ENCODE measurements at places on chromosomes 12 and 14.

GRCh38 chr12:98901189-98901588 is 256.1 kb downstream of the APAF1 start:
- H3K4me1 ChIP-seq = no peaks in the 10 kb centered on the region
- H3K27me3 ChIP-seq = no peaks in the 10 kb centered on the region
- DNase-seq = no peak
- H3K4me3 ChIP-seq = no peak overlapping the region

GRCh38 chr12:29277231-29277630 is 103.7 kb downstream of the ERGIC2 start:
- H3K27me3 ChIP-seq = no peaks in the 10 kb centered on the region
- H3K4me3 ChIP-seq = no peak overlapping the region
- no peak overlapping the region for H3K27ac ChIP-seq
- H3K4me1 ChIP-seq = no peaks in the 10 kb centered on the region

GRCh38 chr12:62629413-62629812 is 162.8 kb downstream of the MON2 start:
- no peak overlapping the region for H3K27ac ChIP-seq
- no peaks in the 10 kb centered on the region for H3K36me3 ChIP-seq
- H3K4me1 ChIP-seq = no peaks in the 10 kb centered on the region

GRCh38 chr12:112898380-112898779 is 8.4 kb upstream of the OAS1 start:
- no peak for DNase-seq
- H3K36me3 ChIP-seq = no peaks in the 10 kb centered on the region
- no peak overlapping the region for H3K27ac ChIP-seq

DNA sequence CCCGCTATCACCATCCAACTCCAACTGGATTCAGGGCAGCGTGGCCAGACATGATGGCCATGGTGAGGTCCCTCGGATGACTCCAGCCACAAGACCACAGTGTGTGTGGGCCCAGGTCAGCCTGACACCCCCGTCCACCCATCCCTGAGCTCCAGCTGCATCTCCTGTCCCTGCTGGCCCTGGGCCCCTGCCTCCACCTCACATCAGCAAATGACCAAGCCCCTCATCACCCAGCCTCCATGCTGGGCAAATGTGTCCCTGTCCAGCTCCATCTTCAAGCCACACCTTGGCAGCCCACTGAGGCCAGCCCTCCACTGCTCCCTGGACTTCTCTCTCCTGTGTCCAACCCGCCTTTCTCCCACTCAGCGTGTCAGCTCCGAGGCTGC is 3.2 kb downstream of the GPR132 start:
- H3K27ac ChIP-seq = no peak overlapping the region
- no peak overlapping the region for H3K4me3 ChIP-seq
- DNase-seq = peak; percentile 17
- H3K4me1 ChIP-seq = no peaks in the 10 kb centered on the region
